Head of caudate nucleus (tissue), 42 donors: ENCODE measurements at places on chromosomes 2 and 18.

DNA sequence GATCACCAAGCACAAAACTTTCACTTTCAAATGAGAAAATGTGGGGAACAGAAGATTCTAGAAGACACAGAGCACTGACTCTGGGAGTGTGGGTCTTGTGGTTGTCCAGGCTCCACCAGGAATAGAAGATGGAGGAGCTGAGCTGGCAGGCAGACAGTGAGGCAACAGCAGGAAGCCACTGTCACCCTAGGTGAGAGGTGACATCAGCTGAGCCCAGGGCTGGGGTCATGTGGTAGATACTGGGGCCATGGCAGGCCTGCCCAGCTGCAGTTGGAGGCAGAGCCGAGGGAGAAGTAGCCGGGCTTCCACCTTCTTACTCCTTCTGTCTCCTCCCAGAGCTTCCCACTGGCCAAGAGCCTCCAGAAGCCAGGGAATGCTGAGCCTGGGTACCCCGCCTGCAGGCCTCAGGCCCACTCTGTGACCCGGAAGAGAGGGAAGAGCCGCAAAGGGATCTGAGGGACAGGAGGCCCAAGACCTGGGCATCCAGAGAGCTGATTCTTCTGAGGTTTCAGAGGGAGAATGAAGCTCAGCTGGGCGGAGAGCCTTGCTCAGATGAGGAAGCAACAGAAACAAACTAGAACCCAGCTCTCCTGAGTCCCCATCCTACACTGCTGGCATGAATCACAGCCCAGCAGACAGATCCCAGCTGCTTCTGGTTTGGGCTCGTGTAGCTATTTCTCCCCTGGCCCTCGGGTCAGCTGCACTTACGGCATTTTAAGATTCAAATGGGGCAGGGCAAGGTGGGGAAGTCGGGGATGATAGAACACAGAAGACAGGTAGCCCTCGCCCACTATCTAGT is 39.8 kb upstream of the ASAP2 start:
- no peak for DNase-seq

DNA sequence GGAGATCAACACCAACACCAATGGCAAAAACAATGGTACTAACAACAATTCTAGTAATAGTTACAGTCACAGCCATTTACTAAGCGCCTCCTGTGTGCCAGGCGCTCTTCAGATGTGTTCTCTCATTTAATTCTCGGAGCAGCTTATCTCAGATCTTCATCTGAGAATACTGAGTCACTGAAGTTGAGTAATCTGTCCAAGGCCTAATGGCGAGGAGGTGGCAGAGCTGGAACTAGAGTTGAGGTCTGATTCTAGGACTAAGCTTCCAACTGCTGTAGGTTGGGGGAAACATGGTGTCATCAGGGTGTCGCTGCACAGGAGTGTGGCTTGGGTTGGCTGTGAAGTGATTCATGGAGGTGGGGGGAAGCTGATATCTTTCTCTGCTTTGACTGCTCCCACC is 156.1 kb downstream of the DYSF start:
- DNase-seq = peak; percentile 31

DNA sequence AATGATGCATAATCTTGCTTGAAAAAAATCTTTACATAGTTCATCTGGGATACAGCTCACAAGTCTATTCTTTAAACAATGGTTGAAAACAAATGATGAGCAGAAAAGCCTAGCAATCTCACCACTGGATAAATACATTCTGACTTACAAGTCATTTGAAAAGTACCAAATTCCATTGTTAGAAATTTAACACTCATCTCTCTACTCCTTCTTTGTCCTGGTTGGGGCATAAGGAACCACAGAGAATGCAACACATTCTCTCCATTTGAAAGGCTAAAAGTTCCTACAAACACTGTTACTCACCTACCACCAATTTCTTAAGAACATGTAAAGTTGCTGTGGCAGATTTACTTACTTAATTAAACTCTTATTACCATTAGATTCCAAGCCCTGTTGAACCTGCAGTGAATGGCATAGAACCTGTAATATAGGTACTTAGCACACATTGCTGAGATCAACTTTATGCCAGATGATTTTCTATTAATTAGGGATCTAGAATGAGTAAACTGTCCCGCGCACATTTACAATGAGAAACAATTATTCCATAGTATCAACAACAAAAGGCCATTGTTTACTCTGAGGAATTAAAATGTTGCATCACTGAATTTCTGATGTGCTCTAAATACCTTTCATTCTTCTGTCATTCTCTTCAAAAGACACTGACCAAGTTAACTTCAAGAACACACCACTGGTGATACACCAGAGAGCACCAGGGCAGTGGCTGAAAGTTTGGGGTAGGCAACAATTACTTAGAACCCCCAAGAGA is 69.6 kb downstream of the CABYR start:
- no peak for DNase-seq

DNA sequence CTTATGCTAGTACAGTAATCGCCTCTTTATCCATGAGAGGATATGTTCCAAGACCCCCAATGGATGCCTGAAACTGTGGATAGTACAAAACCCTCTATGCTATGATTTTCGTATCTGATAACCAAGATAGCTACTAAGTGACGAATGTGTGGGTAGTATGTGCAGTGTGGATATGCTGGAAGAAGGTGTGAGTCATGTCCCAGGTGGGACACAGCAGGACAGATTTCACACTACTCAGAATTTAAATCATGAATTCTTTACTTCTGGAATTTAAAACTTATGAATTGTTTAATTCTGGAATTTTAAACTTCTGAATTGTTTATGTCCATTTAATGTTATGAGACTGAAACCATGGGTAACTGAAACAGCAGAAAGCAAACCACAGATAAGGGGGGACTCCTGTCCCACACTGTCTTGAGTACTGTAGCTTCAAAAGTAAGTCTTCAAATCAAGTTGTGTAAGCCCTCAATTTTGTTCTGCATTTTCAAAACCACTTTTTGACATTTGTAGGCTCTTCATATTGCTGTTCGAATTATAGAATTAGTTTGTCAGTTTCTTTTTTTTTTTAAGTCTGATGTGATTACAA is 116.0 kb downstream of the LTBP1 start:
- no peak for DNase-seq

GRCh38 chr2:174343623-174344455 is 9.1 kb downstream of the SP9 start:
- DNase-seq = no peak
